ENCODE measurements at places on chromosomes 3 and 15. TPM values are rescaled to one million over a fixed set of nuclear protein-coding genes. Genes with fewer than 3 reads are reported as not detected.

GRCh38 chr3:63034101-63034500, 158.9 kb upstream of the CADPS start:
- H3K4me3 ChIP-seq, result no peak overlapping the region
- H3K27ac ChIP-seq, result no peak overlapping the region

GRCh38 chr3:174958671-174959328, 99.7 kb downstream of the NAALADL2 start:
- H3K27ac ChIP-seq, result no peak overlapping the region
- H3K36me3 ChIP-seq, result no peaks in the 10 kb centered on the region
- DNase-seq, result no peak
- no peak overlapping the region for H3K4me3 ChIP-seq
- no peaks in the 10 kb centered on the region for H3K27me3 ChIP-seq

DNA sequence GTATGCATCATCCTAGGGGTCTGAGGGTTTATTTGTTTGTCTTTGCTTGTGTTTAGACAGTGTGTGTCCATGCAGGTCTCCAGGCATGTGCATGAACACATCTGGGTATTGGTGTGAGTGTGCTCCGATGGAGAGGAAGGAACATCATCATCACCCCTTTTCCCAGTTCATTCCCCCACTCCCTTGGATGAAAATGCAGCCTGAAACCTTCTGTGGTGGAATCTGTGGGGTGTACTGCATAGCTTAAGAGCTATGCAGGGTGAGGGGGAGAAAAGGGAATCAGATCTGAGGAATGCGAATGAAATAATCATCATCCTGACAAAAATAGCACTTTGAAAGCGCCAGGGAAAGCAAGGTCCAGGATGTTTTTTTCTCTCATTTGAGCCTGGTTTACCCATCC, 520.1 kb downstream of the NTRK3 start:
- DNase-seq, result no peak
- H3K4me1 ChIP-seq, result no peaks in the 10 kb centered on the region
- no peaks in the 10 kb centered on the region for H3K36me3 ChIP-seq
- no peak overlapping the region for H3K27ac ChIP-seq
- no peak overlapping the region for H3K4me3 ChIP-seq

DNA sequence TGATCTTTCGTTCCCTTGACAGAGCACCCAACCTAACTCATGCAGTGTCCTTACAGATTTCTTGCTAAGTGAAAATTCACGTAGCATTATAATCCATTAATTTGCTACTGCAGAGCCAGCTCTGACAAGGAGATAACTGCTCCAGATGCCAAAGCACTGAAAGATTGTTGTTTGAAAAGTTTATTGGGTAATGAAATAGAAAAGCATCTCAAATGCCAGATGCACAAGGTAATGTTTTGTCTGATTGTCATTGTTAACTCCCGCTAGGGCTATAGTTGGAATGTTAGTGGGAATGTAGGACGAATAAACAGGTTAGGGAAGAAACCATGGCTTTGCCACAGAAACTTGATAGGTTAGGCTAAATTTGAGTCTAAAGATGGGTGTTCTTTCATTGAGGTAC, 20.2 kb upstream of the SLC2A2 start:
- no peak for DNase-seq
- H3K27me3 ChIP-seq, result no peaks in the 10 kb centered on the region
- H3K4me1 ChIP-seq, result no peaks in the 10 kb centered on the region
- no peak overlapping the region for H3K4me3 ChIP-seq
- H3K36me3 ChIP-seq, result no peaks in the 10 kb centered on the region

GRCh38 chr3:126208606-126209256, 28.3 kb upstream of the ALDH1L1 start:
- peaks cover 26% of the 10 kb centered on the region for H3K4me1 ChIP-seq
- peak; percentile 91 for DNase-seq
- no peaks in the 10 kb centered on the region for H3K27me3 ChIP-seq
- H3K27ac ChIP-seq, result no peak overlapping the region

Gene LSAMP
- 2.0 TPM for total RNA-seq
